Suprapubic skin (tissue), 4 donors: ENCODE measurements at places on chromosomes 1 and 21. TPM values are rescaled to one million over a fixed set of nuclear protein-coding genes. Genes with fewer than 3 reads are reported as not detected.

TMCO1 gene
- 53.8 TPM for total RNA-seq

FMN2 gene
- total RNA-seq: not detected

S100A7A gene
- total RNA-seq: 0.10 TPM

CR2 gene
- total RNA-seq: not detected

LHX4 gene
- total RNA-seq: 0.40 TPM

LRIG2 gene
- 86.1 TPM for total RNA-seq

KPRP gene
- 136 TPM for total RNA-seq

AMPD1 gene
- total RNA-seq: not detected

OR6N1 gene
- not detected for total RNA-seq

OR2T5 gene
- total RNA-seq: not detected

LMX1A gene
- total RNA-seq: not detected

TNN gene
- 2.2 TPM for total RNA-seq

DNA sequence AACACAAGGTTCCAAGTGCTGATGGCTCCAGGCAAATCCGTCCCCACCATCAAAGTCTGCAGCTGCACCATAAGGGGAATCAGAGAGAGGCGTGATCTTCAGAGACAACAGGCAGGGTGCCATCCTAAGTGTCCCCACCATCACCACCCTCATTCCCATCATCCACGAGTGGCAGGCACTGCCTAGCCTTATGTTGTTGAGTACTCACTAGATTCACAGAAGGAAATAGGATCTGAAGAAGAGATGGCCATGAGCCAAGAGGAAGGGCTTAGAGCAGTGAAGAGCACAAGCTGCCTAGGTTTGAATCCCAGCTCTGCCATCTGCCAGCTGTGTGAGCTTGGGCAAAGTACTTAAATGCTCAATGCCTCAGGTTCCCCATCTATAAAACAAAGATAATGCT is 207.3 kb upstream of the CSF3R start:
- peaks cover 72% of the 10 kb centered on the region for H3K27me3 ChIP-seq
- no peak overlapping the region for H3K4me3 ChIP-seq
- no peak for DNase-seq
- H3K4me1 ChIP-seq: no peaks in the 10 kb centered on the region
- no peaks in the 10 kb centered on the region for H3K36me3 ChIP-seq

GRCh38 chr1:111234866-111235265 is 7.4 kb downstream of the CHI3L2 start:
- H3K27me3 ChIP-seq: no peaks in the 10 kb centered on the region
- H3K27ac ChIP-seq: no peak overlapping the region
- no peaks in the 10 kb centered on the region for H3K36me3 ChIP-seq

DNA sequence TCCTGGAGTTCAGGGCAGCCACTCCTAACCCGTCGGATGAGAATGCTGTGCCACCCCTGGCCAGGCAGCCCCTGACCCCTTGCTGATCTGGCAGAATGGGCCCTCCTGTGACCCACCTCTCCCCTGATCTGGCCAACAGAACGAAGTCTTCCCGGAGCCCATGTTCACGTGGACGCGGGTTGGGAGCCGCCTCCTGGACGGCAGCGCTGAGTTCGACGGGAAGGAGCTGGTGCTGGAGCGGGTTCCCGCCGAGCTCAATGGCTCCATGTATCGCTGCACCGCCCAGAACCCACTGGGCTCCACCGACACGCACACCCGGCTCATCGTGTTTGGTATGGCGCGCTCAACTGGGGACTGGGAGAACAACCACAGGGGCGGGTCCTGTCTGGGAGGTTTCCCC is 104.1 kb upstream of the KLHDC7A start:
- no peak overlapping the region for H3K27ac ChIP-seq
- H3K4me3 ChIP-seq: no peak overlapping the region
- H3K27me3 ChIP-seq: peaks cover 24% of the 10 kb centered on the region
- no peaks in the 10 kb centered on the region for H3K4me1 ChIP-seq

DNA sequence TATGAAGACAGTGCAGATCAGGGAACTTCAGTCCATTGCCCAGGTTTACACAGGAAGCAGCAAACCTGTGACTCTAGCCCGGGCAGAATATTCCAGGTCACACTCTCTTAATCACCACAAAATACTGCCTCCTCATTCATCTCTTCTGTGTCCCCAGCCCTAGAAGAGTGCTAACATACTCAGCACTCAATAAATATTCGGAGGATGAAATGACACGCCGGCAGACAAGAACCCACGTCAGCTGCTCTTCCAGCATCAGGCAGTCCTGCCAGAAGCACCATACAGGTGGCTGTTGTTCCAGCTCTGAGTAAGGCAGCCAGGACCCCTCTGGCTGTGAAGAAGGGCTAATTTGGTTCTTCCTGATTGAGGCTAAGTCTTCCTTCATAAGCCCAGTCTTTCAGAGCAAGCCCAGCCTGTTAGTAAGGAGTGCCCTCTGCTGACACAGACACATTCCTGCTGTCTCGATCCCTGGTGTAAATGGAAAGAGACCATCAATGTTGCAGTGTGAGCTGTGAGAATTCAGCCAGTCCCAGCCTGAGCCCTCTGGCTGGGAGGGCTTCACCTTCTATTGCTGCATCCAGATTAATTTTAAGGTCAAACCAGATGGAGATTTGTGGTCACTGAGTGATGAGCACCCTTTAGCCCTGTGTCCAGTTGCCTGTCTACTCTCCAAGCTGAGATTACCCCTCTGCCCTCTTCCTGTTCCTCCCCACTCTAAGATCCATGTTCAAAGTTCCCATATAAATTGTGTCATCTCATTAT is 45.0 kb upstream of the KIRREL1 start:
- no peaks in the 10 kb centered on the region for H3K36me3 ChIP-seq
- no peak overlapping the region for H3K27ac ChIP-seq
- H3K27me3 ChIP-seq: peaks cover 3% of the 10 kb centered on the region
- no peak overlapping the region for H3K4me3 ChIP-seq
- no peak for DNase-seq

DNA sequence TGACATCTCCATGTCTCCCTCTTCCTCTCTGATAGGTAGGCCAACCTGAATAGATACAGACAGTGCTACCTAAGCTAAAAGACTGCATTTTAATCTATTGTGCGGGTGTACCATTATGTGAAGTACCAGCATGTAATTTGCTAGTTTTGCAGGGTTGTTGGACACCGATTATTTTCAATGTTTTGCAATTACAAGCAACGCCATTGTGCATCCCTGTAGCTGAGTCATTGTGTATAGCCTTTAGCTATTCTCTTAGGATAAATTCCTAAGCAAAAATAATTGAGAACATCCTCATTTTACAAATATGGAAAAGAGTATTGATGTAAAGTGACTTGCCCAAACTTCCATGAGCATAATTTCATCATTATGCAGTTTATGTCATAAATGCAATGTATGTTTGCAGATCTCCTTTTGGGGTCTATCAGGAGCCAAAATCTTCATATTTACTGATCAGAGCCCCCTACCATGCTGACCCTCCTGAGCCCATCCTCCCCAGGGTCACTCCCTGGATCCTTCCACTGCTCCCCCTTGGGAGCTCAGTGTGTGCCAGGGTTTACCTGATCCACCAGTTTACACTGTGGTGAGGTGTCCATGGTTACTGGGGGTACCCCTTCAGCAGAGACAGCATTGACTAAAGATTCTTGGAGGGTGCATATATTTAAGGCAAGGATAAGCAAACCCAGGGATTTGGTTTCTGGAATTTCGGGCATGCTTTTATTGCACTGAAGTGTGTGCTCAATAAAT is 80.6 kb downstream of the CCDC185 start:
- H3K4me1 ChIP-seq: no peaks in the 10 kb centered on the region
- peaks cover 6% of the 10 kb centered on the region for H3K27me3 ChIP-seq
- H3K27ac ChIP-seq: no peak overlapping the region
- no peak overlapping the region for H3K4me3 ChIP-seq
- H3K36me3 ChIP-seq: no peaks in the 10 kb centered on the region

DNA sequence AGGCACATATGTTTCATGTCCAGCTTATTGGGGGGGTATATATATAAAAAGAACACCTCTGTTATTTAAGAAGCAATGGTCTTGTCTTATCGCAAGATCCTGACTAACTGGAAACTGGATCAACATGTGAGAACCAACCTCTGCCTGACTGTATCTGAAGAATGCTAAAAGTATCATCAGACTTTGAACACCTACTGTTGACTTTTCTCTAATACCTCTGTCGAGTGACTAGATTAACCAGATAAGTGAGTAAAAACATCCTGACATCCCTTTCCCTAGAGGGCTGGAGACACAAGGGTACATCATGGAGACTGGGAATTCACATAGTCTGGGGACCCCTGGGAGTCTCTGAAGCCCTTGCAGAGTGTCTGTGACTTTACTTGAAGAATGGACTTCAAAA is 26.3 kb upstream of the PIGC start:
- H3K27ac ChIP-seq: no peak overlapping the region
- peaks cover 11% of the 10 kb centered on the region for H3K4me1 ChIP-seq
- no peaks in the 10 kb centered on the region for H3K27me3 ChIP-seq
- DNase-seq: no peak

GRCh38 chr1:9338397-9339246 is 45.9 kb downstream of the SPSB1 start:
- no peak overlapping the region for H3K4me3 ChIP-seq
- DNase-seq: no peak
- H3K27me3 ChIP-seq: no peaks in the 10 kb centered on the region
- no peaks in the 10 kb centered on the region for H3K36me3 ChIP-seq

- H3K27ac ChIP-seq: no peak overlapping the region
- no peaks in the 10 kb centered on the region for H3K27me3 ChIP-seq
- DNase-seq: no peak
- no peak overlapping the region for H3K4me3 ChIP-seq
- H3K4me1 ChIP-seq: no peaks in the 10 kb centered on the region
These were observed 256.6 kb downstream of the CTH start for GRCh38 chr1:70667494-70668170.

GRCh38 chr1:159991513-159991912 is 37.5 kb upstream of the SLAMF9 start:
- H3K4me1 ChIP-seq: peaks cover 3% of the 10 kb centered on the region
- H3K27me3 ChIP-seq: no peaks in the 10 kb centered on the region
- H3K36me3 ChIP-seq: no peaks in the 10 kb centered on the region
- no peak overlapping the region for H3K4me3 ChIP-seq
- no peak overlapping the region for H3K27ac ChIP-seq

DNA sequence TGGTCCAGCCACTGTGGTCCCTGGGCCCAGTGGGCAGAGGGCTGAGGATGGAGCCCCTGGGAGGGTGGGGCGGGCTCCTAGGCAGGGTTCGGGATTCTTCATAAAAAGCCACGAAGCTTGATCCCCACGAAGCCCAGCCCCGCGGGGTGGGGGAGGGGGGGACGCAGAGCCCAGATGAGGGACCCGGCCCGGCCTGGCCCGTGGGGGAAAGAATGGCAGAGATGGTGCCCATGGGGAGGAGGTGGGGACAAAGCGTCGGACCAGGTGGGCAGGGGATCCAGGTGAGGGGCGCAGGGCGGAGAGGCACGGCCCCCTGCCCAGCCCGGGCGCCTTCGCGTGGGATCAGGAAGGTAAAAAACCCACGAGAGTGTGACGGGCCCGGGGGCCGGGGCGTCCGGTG is 6.0 kb upstream of the SMIM12 start:
- no peaks in the 10 kb centered on the region for H3K27me3 ChIP-seq
- H3K4me3 ChIP-seq: peak overlapping the region; percentile 66
- H3K4me1 ChIP-seq: peaks cover 19% of the 10 kb centered on the region
- H3K36me3 ChIP-seq: no peaks in the 10 kb centered on the region

DNA sequence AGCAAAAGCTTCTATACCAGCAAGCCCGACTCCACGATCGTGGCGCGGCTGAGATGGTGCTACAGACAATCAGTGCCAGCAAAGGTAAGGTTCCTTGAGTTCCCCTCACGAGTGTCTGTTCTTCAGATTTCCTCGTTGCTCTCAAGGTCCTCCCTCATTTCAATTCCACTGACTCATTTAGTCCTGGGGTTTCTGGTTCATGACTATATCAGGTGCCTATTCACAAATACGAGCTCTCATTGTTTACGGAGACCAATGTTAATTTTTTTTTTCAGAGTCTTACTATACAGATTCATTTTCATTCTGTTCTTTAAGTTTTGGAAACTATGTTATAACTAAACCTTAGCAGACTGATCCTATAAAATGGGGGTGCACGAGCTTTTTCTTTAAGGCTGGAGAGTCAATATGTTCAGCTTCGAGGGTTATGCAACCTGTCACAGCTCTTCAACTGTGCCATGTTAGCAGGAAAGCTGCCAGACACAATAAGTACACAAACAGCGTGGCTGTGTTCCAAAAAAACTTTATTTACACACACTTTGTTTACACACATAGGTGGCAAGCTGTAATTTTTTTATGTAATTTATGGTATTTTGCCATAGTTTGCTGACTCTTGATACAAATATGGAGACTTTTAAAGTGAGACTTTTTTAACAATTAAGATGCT is 134.3 kb downstream of the ZP4 start:
- no peak overlapping the region for H3K27ac ChIP-seq
- H3K27me3 ChIP-seq: no peaks in the 10 kb centered on the region
- no peaks in the 10 kb centered on the region for H3K4me1 ChIP-seq
- H3K4me3 ChIP-seq: no peak overlapping the region

DNA sequence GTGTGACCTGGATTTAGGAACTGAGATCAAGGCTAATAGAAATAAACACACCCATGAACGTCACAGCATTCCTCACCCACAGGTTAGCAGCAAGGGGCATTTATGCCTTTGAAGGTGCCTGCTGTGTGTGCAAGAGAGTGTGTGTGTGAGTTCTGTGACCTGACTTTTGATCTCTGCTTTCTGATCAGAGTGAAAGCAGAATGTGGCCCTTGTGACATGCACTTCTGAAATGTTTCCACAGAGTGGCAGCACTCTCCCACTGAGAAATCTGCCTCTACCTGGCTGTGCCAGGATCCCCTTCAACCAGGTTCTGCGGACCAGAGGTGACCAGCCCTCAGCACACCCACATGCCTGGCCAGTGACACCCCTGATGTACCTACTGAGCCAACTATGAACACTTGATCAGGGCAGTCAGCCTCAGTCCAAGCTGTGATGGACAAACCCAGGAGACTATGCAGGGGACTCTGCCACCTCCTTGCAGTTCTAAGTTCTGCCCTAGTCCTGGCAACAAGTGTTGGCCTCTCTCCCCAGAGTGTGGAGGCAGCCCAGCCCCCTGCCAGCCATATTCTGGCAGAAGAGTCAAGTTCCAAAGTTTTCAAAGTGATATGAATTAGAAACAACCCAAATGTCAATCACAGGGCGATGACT is 41.0 kb downstream of the RXRG start:
- no peaks in the 10 kb centered on the region for H3K27me3 ChIP-seq
- DNase-seq: no peak
- no peaks in the 10 kb centered on the region for H3K36me3 ChIP-seq
- no peak overlapping the region for H3K27ac ChIP-seq

GRCh38 chr1:244322791-244323521 is 128.8 kb downstream of the ADSS2 start:
- H3K4me1 ChIP-seq: peaks cover 47% of the 10 kb centered on the region
- no peaks in the 10 kb centered on the region for H3K36me3 ChIP-seq
- H3K27me3 ChIP-seq: no peaks in the 10 kb centered on the region

DNA sequence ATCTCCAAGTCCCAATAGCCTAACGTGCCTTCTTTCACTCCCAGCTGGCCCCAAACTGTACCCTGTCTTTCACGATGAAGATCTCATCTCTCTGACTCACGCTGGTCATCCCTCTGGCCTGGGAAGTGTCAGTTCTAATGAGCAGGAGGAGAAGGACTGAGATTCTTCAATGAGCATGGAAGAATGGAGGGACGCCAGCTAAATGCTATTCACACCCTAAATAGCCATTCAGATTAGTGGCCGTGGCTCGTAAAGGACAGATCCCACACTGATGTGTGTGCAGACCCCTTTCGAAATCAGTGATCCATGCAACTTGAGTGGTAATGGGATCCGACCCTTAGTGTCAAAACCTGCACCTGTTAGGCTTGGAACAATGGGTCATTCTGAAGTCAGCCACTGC is 75.9 kb upstream of the SMYD2 start:
- no peaks in the 10 kb centered on the region for H3K4me1 ChIP-seq
- H3K27me3 ChIP-seq: no peaks in the 10 kb centered on the region
- H3K36me3 ChIP-seq: no peaks in the 10 kb centered on the region
- DNase-seq: no peak
